ENCODE measurements at places on chromosomes 13 and 19.
A peak's percentile ranks its signal among the peaks of the same experiment; 100 is the strongest.

DNA sequence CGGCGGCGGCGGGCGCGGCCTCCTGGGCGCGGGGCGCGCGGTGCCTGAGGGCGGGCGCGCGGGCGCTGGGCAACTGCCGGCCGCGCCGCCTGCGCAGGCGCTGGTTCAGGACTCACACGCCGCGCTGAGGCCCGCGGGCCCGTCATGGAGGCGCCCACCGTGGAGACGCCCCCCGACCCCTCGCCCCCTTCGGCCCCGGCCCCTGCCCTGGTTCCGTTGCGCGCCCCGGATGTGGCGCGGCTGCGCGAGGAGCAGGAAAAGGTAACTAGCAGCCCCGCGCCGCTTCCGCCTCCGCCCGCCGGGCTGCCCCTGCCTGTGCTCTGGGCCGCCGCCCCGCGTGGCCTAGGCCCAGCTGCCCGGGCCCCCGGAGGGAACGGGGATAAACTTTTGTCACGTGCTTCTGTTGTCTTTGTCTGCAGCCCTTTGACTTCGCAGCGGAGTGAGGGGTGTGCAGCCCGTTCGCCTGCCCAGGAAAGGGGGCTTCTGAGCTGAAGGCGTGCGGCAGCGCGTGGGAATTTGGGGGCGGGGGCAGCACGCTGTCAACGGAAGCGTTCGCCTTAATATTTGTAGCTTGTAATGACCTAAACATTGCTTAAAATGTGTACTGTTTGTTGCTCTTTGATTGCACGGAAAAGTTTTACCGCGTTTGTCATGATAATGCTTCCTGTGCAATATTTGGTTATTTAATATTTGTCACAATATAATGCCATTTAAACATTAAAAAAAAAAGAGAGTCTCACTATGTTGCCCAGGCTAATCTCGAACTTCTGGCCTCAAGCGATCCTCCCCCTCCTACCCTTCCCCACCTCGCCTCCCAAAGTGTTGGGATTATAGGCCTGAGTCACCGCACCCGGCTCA is 594 bp downstream of the URI1 start:
- DNase-seq = peak; percentile 46

- DNase-seq = no peak
Measured at GRCh38 chr19:35214766-35215422, 13.6 kb downstream of the FAM187B start.

GRCh38 chr13:36903925-36904595 is 16.0 kb downstream of the SMAD9 start:
- peak; percentile 11 for DNase-seq

DNA sequence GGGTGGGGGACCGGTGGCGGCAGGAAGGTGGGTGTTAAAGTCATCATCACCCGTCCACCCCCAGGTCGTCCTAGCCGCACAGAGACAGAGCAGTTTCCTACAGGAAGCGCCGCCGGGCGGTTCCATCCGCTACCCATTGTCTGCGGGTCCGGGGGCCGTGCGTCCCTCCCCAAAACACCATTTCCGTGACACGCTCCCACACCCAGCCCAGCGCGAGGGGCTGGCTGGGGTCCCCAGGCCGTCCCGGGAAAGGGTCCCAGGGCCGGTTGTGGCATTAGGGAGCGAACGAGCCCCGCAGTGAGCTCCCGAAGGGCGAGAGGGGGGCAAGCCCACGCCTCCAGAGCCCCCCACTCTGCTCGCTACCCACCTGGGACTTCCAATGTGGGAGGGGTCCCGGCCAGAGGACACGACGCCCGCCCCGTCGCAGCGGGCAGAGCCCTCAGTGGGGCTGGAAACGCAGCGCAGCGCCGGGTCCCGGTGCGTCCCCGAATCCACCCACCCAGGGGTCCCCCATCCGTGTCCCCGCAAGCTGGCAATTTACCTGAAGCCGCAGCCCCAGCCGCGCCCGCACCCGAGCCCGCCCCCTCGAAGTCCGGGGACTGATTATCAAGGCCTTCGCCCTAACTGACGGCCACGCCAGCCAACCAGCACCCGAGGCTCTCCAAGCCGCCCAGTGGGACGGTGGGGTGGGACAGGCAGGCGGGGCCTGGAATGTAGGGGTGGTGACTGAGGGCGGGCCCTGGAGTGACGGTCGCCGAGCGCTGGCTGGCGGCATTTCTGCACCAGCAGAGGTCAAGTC is at the start of gene KANK3:
Gene KANK3, minus strand, starts transcription at position 579 of the 799 bp plus-strand sequence. CDS start 5,434 bp downstream, outside the sequence.
- DNase-seq = peak; percentile 86

- DNase-seq = no peak
Measured at GRCh38 chr19:28868836-28869235, 344.1 kb downstream of the UQCRFS1 start.

- no peak for DNase-seq
Measured at GRCh38 chr19:23769691-23770468, 11.2 kb upstream of the ZNF681 start.

GRCh38 chr13:74006666-74007065 is 127.5 kb downstream of the KLF12 start:
- no peak for DNase-seq

DNA sequence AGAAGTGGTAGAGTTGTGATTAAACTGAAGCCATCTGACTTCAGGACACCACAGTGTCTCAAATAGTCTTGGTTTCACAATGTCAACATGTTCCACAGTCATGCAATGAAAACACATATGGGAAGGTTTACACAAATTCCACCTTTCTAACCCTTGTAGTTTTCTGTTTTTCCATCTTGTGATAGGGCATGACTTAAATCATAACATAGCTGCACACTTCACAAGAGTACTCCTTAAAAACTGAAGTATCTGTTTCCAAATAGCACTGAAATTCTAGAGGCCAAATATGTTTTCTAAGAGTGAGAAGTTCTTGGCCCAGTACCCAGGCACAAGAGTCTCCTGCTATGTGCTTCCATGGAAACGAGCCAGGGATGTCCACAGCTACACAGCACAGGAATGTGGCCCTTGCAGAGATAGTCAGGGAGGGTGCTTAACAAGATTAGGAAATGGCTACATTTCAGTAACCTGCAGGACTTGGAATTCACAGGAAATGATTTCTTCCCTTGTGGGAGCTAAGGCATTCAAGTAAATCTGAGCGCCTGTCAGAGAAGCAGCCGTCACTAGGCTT is 269.1 kb downstream of the NDFIP2 start:
- peak; percentile 91 for DNase-seq

GRCh38 chr13:94246495-94246894 is 233.0 kb downstream of the DCT start:
- no peak for DNase-seq

DNA sequence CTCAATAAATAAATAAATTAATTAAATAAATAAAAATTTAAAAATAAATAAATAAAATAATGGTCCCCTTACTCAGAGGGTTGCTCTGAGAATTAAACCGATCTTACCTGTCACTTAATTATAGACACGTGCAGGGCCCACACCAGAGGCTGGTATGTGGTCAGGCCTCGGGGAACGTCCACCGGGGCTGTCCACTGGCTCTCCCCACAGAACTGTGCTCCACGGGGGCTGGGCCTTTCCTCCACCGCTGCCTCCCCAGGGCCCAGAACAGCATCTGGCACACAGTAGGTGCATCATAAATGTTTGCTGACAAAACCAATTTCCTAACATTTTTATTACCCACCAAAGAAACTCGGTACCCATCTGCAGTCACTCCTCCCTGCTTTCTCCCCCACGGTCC is 69.2 kb downstream of the CEBPG start:
- no peak for DNase-seq

DNA sequence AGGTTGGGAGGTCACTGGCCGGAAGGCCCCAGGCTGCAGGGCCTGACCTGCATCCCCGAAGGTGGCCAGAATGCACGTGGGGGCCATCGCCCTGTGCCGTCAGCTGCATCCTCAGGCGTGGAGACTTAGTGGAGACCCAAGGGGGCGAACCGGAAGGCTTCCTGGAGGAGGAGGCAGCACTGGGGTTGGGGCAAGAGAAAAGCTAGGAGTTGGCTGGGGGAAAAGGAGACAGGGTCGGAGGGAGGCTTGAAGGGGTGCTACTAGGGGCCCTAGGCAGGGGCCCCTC is 1.4 kb upstream of the YJEFN3 start:
- DNase-seq = no peak

GRCh38 chr13:101811881-101812280 is 359.4 kb downstream of the ITGBL1 start:
- DNase-seq = no peak

- DNase-seq = no peak
Measured at GRCh38 chr13:42623916-42624315, 50.0 kb downstream of the TNFSF11 start.

- DNase-seq = peak; percentile 72
Measured at GRCh38 chr13:50410921-50411746, 395.9 kb downstream of the KCNRG start.

GRCh38 chr13:93435651-93436050 is 209.0 kb downstream of the GPC6 start:
- no peak for DNase-seq

- DNase-seq = no peak
Measured at GRCh38 chr13:42011601-42012350, 36.7 kb upstream of the DGKH start.

GRCh38 chr13:111598747-111599146 is 278.3 kb downstream of the TEX29 start:
- DNase-seq = no peak

GRCh38 chr19:7250951-7251350 is 43.3 kb downstream of the INSR start:
- no peak for DNase-seq

GRCh38 chr19:10826231-10826630 is 9.8 kb downstream of the TMED1 start:
- no peak for DNase-seq

DNA sequence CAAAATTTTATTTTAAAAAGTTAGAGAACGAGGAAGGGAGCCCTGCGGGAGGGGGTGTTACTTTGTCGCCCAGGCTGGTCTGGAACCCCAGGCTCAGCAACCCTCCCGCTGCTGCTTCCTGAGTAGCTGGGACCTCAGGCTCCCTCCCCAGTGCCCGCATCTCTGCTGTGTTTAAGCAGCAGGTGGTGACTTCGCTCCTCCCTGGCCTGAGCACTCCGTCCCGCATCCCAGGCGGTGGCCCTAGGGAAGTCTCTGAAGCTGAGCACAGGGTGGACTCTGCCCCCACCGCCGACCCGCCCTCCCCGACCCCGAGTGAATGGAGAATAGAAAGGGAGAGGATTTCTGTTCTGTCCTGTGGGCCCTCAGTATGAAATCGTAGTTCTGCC is 30.5 kb downstream of the ZNF701 start:
- no peak for DNase-seq

- no peak for DNase-seq
Measured at GRCh38 chr19:33831825-33832224, 35.2 kb downstream of the KCTD15 start.

DNA sequence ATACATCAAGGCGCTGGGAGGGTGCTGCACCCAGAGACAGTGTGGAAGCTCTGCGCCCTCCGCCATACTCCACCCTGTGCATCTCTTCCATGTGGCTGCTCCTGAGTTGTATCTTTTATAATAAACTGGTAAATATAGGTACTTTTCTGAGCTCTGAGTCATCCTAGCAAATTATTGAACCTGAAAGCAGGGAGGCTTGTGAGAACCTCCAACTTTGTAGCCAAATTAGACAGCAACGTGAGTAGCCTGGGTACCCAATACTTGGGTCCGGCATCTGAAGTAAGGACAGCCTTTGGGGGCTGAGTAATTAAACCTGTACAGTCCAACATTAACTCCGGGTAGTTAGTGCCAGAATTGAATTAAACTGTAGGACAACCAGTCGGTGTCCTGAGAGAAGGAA is 57.4 kb downstream of the RUBCNL start:
- DNase-seq = no peak

DNA sequence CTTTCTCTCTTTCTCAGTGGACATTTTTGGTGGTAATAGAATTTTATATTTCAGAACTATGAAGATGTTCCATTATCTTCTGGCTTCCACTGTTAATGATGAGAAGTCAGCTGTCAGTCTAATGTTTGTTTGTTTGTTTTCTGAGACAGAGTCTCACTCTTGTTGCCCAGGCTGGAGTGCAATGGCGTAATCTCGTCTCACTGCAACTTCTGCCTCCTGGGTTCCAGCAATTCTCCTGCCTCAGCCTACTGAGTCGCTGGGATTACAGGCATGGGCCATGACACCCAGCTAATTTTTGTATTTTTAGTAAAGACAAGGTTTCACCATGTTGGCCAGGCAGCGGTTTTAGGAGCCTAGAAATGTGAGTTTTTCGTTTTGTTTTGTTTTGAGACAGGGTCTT is 4.7 kb downstream of the ZNF317 start:
- no peak for DNase-seq

DNA sequence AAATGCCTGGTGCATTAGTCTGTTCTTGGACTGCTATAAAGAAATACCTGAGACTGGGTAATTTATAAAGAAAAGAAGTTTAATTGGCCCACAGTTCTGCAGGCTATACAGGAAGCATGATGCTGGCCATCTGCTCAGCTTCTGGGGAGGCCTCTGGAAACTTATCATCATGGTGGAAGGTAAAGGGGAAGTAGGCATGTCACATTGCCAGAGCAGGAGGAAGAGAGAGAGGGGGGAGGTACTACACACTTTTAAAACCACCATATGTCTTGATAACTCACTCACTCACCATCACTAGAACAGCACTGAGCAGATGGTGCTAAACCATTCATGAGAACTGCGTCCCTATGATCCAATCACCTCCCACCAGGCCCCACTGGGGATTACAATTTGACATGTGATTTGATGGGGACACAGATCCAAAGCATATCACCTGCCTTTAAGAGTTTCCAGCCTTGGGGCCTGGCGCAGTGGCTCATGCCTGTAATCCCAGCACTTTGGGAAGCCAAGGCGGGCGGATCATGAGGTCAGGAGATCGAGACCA is 219.0 kb downstream of the KATNAL1 start:
- DNase-seq = no peak

- DNase-seq = no peak
Measured at GRCh38 chr13:78046331-78046730, 127.7 kb upstream of the EDNRB start.

DNA sequence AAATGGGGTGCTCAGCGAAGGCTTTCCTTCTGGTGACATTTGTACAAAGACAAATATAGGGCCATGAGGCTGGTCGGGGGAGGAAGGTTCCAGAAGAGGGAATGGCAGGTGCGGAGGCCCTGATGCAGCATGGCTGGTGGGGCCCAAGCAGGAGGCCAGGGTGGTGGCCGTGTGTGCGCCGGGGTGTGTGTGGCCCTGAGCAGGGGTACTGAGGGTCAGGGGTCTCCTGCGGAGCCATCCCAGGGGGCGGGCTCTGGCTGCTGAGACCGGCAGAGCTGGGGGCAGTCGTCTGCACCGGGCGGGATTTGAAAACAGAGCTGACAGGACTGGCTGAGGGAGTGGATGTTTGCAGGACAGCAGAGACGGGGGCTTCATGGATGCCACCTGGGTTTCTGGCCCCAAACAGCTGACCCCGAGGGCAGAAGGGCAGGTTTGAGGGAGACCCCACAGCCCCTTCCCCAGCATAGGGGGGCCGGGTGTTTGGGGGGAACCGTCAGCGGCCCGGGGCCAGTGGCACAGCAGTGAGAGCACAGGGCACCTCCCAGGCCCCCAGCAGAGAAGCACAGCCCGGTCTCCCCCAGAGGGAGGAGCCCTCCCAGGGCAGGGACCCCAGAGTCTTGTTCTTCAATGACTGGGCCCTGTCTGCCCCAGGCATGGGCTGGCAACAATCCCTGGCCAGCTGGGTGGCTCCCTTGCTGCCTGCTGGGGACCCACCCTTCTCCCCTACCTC is 11.4 kb downstream of the PIAS4 start:
- no peak for DNase-seq
